SK-MEL-5 (cell line): ENCODE measurements at places on chromosomes 1 and 21. TPM values are rescaled to one million over a fixed set of nuclear protein-coding genes. Genes with fewer than 3 reads are reported as not detected.

Gene THEMIS2
- 63.5 and 66.1 TPM in 2 replicates for total RNA-seq

Gene SH3BGR
- total RNA-seq, result 1.1 and 4.1 TPM in 2 replicates

Gene PRKAA2
- total RNA-seq, result 2.9 and 3.2 TPM in 2 replicates

Gene RGS13
- total RNA-seq, result not detected in 2 replicates

Gene MAP1LC3C
- 0.13 TPM in 1 of 2 replicates, not detected in the other for total RNA-seq

Gene OR2T29
- total RNA-seq, result not detected in 2 replicates

Gene CFHR5
- total RNA-seq, result not detected in 2 replicates

Gene KRTAP7-1
- not detected in 2 replicates for total RNA-seq

Gene RHOU
- 0.79 and 0.80 TPM in 2 replicates for total RNA-seq

Gene CRB1
- total RNA-seq, result 0.16 and 0.40 TPM in 2 replicates

Gene RAB42
- total RNA-seq, result not detected in 2 replicates

Gene ANGPTL3
- total RNA-seq, result 0.11 TPM in 1 of 2 replicates, not detected in the other

Gene MTFR1L
- total RNA-seq, result 36.2 and 41.6 TPM in 2 replicates

Gene SPATC1L
- total RNA-seq, result 4.3 and 6.4 TPM in 2 replicates

Gene GPA33
- total RNA-seq, result not detected in 2 replicates

Gene IL19
- 0.26 TPM in 1 of 2 replicates, not detected in the other for total RNA-seq

Gene SLFNL1
- total RNA-seq, result 0.05 and 0.16 TPM in 2 replicates

Gene ILDR2
- 0.79 and 0.90 TPM in 2 replicates for total RNA-seq

Gene KLHDC9
- total RNA-seq, result not detected in 2 replicates

Gene ZNF648
- total RNA-seq, result 0.43 and 1.1 TPM in 2 replicates

Gene LAX1
- not detected in 2 replicates for total RNA-seq

Gene RAB3B
- total RNA-seq, result 0.08 and 0.19 TPM in 2 replicates

Gene RGS7
- total RNA-seq, result 1.6 and 1.8 TPM in 2 replicates

Gene CYP4A11
- not detected in 2 replicates for total RNA-seq
